ENCODE measurements at places on chromosomes 3 and 15.
A peak's percentile ranks its signal among the peaks of the same experiment; 100 is the strongest.

- DNase-seq, result no peak
Measured at GRCh38 chr3:183558495-183558894, 3.0 kb upstream of the KLHL6 start.

- peak; percentile 73 for DNase-seq
Measured at GRCh38 chr3:131231710-131232389, 149.7 kb upstream of the NUDT16 start.

- no peak for DNase-seq
Measured at GRCh38 chr3:145427355-145427754, 733.6 kb downstream of the PLOD2 start.

- peak; percentile 27 for DNase-seq
Measured at GRCh38 chr3:46110701-46111493, 83.6 kb upstream of the XCR1 start.

GRCh38 chr3:152524198-152525140 lies 255.7 kb downstream of the MBNL1 start:
- peak; percentile 24 for DNase-seq

DNA sequence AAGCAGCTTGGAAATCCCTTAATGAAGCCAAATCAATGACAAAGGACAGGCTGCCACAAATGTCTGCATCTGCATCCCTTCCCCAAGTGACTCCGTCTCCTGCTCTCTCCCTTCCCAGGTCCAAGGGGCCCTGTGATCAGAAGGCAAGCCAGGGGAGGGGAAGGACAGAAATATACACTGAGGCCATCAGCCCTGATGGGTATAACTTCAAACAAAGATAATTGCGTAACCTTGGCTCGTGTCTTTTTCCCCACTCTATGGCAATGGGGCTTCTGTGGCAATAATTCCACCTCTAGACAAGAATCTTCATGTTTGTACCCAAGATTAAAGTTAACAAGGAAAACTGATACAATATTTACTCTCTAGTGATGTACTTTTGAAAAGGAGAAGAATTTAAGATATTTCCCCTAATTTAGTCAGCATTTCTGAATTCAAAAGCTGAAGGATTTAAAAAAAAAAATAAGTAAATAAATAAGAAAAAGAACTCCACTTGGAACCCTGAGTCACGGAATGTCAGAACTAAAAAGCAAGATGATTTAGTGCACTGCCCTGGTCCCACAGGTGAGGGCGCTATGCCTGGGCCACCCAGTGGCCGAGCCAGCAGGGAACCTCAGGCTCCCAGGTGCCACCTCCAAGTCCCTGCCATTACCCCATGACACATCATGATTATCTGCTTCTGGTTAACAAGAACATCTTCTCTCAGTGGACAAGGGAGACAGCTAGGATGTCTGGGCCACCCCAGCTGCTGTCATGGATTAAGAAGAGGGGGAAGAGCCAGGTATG lies 154.5 kb downstream of the STT3B start:
- no peak for DNase-seq

DNA sequence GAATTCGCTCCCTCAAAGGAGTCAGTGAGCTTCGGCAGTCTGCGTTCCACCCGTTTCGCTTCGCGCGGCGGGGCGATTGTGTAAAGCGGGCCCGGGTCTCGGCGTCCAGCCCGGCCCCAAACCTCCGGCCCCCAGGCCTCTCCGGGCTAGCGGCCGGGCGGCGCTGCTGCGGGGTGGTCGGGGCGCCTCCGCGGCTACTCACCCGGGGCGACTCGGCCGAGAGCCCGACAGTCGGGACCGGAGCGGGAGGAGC lies 412 bp downstream of the CHDH start:
- DNase-seq, result no peak

- DNase-seq, result no peak
Measured at GRCh38 chr3:175304404-175304803, 445.3 kb downstream of the NAALADL2 start.

DNA sequence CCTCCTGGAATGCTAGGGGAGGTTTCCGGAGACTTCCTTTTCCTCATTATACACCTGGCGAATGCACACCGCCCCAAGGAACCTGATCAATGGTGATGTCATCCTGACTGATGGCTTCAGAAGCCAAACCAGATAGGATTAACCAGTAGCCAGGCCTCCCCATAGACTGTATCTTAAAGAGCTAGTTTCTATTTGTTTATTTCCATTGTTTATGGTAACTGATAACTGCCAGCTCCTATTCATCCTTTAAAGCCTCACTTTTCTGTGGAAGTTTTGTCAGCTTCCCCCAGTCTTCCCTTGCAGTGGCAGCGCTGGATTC lies at the start of gene MKRN2OS:
MKRN2OS (minus strand) TSS at position 27 of the 319 bp plus-strand sequence. CDS start 35 bp downstream, outside the sequence.
- no peak for DNase-seq
